Hippocampal formation (tissue), 2 donors: ENCODE measurements at places on chromosomes 3 and 15.

GRCh38 chr3:149224736-149225594 is 3.3 kb upstream of the CP start:
- DNase-seq, result no peak

DNA sequence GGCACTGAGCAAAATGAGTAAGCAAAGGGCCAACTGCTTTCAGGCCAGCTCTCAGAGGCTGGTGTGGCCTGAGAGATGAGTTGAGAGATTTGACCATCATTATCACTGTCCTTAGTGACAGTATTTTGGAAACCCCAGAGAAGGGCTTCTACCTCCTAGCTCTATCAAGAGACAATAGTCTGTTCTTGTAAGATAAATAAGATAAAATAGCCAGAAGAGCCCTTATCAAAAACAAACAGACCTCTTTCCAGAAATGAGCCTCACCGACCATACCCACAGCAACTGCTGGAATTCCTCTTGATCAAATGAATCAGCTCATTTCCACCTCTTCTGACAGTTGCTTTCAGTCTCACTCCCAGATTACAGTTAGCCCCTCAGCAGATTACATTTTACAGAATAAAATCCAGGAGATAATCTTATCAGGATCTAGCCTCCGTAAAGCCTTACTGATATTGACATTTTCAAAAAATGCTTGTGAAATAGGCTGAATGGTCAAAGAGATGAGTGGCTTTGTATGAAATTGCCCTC is 4.5 kb downstream of the HDC start:
- DNase-seq, result no peak

GRCh38 chr3:152396867-152397266 is 128.1 kb downstream of the MBNL1 start:
- DNase-seq, result no peak

DNA sequence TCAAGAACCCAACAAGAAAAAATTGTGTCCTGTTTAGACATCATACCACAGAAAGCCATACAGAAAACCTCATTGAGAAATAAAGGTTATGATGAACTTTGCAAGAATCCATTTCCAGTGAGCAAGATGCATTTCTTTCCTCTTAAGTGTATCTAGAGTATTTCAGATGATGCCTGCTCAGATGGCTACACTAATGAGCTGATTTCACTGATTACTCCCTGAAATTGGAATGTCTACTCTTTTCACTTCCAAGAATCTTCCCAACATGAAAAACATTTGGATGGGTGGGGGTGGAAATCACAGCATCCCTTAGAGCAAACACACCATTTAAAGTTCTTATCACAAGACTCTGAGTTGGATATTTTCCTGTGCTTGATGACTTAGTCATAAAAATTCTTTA is 41.4 kb upstream of the IL12A start:
- DNase-seq, result no peak

DNA sequence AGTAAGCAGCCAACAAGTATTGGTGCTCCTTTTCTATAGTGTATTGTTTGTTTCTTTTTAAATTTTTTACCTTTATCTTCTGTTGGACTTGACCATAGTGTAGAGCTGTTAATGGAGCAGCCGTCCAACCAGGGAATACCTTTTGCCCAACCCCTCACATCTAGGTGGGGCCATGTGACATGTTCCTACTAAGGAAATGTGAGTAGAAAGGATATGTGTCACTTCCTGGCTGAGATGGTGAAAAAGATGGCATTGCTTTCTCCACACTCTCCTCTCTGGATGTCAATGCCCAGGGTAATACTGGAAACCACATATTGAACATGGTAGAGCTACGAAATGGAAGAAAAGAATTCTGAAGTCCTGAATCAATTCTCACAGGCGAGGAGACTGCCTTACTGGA is 218.8 kb downstream of the TBL1XR1 start:
- DNase-seq, result no peak

DNA sequence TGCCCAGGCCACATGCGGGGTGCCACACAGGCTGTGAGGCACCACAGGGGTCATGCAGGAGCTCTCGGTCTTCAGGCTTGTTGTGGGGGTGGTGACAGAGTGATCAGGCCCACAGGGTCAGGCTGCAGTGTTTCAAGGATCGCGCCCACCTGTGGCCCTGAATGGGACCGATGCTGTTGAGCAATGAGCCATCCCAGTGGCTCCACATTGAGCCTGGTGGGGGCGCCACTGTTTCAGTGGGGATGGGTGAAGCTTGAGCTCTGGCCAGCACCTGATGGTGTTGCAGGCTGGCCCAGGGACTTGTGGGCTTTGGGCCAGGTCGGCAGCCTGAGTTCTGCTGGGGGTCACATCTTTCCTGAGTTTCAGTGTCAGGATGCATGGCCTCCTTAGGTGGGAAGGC is 230.1 kb downstream of the UBE3A start:
- DNase-seq, result no peak
